Activated CD4-positive, alpha-beta memory T cell treated with anti-CD3 and anti-CD28 coated beads, Interleukin-2, amount 10 ng/mL, durations not matched to agents 7 days and 5 days (primary cell): ENCODE measurements at places on chromosomes 12 and 14.

- no peak for DNase-seq
Observed at GRCh38 chr12:30811966-30812365, 57.2 kb upstream of the CAPRIN2 start.

DNA sequence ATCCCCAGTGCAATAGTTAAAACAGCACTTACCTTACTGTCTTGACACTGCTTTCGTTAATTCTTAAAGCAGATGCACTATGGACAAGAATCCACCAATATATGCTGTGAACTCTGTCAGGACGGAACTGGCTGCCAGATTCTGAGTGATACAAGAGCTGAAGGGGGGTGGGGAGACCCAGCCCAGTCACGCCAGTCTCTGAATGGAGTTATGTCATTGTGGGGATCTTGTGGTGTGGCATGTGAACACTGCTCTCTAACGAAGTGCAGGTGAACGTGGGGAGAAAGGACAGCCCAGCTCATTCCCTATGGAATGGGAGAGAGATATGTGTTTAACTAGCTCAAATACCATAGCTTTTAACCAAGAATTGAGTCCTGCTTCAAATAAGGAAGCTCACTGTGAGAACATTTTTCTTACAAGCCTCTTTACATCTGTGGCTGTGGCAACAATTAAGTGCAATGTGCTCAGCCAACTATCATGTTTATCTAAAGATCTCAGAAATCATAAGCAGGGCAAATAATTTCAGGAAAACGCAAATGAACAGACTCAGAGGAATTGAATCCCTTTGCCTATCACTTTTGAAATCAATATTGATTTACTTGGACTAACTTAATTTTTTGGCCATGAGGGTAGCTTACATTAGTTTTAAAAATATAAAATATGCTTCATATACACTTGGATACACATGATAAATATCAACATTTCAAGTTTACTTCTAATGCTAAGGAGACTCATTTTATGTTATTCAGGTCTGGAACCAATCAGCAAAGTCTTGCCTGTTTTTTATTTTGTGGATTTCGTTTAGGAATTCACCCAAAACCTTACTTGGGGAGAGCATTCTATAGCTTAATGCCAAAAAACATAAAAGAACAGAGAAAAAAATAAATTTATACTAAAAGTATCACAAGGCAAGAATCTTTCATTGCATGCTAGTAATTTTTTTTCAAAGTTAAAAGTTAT, at the start of gene LUM:
Gene LUM, minus strand, starts transcription at position 129 of the 960 bp plus-strand sequence. CDS start 2,515 bp downstream, outside the sequence.
- no peak for DNase-seq

- no peak for DNase-seq
Observed at GRCh38 chr12:130121226-130122000, 40.9 kb upstream of the FZD10 start.

DNA sequence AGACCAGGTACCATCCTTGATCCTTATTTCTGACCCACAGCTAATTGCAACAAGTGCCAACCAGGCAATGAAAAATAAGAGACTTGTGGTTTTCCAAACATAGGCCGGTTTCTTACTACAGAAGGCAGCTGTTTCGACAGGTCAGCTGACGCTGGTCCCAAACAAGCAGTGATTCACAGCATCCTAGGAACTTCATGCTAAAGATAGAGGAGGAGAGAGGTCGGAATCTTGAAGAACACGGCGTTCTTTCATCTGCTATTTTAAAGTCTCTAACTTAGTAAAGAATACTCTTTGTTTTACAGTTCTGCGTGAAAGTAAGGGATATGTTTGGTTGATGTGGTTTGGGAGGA, 28.1 kb upstream of the ADGRD1 start:
- DNase-seq, result no peak

GRCh38 chr12:32181498-32182175, 75.0 kb downstream of the BICD1 start:
- no peak for DNase-seq

GRCh38 chr14:75428230-75429104, 645 bp downstream of the JDP2 start:
- peak; percentile 26 for DNase-seq

DNA sequence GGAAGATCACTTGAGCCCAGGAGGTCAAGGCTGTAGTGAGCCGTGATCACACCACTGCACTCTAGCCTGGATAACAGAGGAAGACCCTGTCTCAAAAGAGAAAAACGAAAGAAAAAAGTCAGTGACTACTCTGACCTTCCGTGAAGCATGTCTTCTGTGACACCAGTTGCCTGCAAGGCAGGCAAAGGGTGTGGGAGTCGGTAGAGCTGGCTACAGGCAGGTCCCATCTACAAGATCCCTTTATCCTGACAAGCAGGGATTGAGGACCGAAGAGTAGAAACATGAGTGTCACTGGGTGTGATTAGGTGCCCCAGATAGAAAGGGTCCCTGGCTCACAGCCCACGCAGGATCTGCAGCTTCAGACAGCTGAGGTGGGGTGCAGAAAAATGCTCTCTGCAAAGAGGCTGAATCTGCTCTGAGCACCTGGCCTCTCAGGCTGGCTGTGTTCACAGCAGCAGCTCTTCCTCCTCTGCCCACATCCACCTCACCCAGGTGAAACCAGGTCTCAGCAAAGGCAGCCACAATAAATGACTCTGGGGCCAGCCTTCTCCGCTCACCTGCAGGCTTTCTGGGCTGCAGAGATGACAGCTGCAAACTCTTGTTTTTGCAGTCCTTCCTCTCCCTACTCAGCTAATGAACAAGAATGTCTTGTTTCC, 28.6 kb upstream of the HSP90B1 start:
- peak; percentile 26 for DNase-seq

DNA sequence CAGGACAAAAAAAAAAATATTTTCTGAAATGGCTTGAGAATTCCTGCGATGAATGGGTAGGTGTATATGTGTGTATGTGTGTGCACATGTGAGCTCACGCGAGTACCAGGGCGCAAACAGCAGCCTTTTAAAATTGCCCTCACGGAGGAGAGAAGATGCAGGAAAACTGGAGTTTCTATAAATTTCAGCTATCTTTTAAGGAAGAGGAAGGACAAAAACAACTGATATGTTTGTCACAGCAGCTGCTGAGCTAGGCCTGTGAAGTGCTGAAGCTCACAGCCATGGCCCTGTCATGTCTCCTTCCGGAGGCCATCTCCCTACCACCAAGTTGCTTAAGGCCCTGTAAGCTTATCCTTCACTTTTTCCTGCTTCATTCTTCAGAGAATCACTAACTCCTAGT, 40.8 kb downstream of the DUSP16 start:
- no peak for DNase-seq

GRCh38 chr12:22412581-22412980, 78.1 kb upstream of the ST8SIA1 start:
- DNase-seq, result no peak

- DNase-seq, result no peak
Observed at GRCh38 chr12:65313719-65314317, 35.3 kb downstream of the MSRB3 start.

- DNase-seq, result no peak
Observed at GRCh38 chr14:96576937-96577336, 74.8 kb downstream of the PAPOLA start.

DNA sequence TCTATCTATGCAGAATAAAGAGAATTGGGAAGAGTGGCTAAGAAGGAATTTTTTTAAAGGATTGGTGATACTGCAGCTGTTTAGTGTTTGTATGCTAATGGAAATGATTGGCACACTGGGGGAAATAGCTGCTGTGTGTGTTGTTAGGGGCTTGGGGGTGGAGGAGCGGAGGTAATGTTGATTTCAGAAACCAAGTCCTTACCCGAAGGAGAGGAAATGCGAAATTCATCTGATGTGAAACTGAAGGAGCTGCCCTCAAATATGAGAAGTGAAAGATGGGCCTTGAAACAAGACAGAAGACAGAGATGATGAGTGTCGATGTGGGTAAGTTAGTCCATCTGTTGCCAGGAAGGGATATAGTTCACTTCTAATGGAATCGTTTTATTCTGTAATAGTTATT, 21.2 kb upstream of the RNASE12 start:
- no peak for DNase-seq

- no peak for DNase-seq
Observed at GRCh38 chr12:24679126-24679525, 269.8 kb downstream of the BCAT1 start.

- no peak for DNase-seq
Observed at GRCh38 chr14:52951681-52952554, 1.1 kb upstream of the FERMT2 start.

DNA sequence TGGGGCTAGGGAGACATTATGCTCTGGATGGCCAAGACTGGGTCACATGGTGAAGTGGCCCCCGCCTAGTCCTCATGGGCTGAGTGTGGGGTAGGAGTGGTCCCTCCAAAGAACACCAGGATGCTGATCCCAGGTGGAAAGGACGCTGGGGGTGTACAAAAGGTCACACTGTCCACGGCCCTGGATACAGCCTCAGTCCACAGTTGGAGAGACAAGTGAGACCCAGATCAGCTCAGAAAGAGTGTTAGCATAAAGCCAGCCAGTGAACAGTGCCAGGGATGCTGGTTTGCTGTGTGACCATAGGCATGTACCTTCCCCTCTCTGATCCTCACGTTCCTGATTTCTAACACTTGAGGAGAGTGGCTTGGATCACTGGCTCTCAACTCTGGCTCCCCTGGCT, 13.4 kb upstream of the OAS2 start:
- DNase-seq, result no peak

DNA sequence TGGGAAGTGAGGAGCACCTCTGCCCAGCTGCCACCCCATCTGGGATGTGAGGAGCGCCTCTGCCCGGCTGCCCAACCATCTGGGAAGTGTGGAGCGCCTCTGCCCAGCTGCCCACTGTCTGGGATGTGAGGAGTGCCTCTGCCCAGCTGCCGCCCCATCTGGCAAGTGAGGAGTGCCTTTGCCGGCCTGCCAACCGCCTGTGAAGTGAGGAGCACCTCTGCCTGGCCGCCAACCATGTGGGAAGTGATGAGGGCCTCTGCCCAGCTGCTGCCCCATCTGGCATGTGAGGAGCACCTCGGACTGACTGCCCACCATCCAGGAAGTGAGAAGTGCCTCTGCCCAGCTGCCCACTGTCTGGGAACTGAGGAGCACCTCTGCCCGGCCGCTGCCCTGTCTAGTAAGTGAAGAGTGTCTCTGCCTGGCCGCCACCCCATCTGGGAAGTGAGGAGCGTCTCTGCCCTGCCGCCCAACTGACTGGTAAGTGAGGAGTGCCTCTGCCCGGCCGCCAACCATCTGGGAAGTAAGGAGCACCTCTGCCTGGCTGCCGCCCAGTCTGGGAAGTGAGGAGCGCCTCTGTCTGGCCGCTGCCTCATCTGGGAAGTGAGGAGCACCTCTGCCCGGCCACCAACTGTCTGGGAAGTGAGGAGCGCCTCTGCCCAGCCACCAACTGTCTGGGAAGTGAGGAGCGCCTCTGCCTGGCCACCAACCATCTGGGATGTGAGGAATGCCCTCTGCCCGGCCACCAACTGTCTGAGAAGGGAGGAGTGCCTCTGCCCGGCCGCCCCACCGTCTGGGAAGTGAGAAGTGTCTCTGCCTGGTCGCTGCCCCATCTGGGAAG, 22.6 kb downstream of the FAR2 start:
- no peak for DNase-seq

- no peak for DNase-seq
Observed at GRCh38 chr12:103540319-103540718, 44.6 kb upstream of the C12orf42 start.

DNA sequence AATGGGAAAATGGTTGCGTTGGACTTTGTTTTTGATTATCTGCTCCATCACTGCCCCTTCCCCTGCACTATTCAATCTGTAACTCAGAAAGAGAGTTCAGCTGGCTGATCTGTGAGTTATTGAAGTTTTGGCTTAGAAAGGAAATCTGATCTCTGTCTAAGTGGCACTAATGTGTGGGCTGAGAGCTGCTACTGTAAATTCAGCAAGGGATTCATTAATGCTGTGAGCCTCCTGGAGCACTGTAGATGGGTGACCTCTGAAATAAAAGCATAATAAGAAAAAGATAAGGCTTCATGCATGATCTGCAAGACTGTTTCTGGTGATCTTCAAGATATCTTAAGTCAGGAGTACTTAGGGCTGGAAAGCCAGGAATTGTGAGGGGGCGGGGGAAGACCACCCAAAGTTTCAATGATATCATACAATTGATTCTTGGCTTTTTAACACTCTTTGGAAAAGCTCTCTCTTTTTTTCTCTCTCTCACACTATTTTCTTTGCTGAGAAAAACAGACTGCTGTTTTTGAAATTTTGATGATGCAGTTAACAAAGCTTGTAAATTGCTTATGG, 101.1 kb downstream of the C12orf75 start:
- DNase-seq, result no peak

GRCh38 chr12:49388682-49389386, 21.6 kb downstream of the SPATS2 start:
- peak; percentile 70 for DNase-seq

DNA sequence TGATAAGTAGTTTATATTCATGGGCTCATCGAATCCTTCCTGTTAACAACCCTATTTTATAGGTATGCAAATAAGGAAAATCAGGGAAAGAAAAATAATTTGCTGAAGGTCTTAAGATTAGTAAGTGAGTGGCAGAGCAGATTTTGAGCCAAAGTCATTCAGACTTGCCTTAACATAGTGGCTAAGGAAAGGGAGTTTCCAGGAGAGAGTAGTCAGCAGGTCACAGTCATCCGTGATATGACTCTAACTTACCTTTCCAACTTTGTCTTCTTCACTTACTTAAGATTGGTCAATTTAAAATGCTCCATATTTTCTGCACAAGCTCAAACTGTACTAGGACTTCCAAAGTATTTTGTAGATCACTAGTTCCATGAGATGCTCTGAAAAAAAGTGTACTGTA, 46.6 kb downstream of the AKAP6 start:
- DNase-seq, result no peak

DNA sequence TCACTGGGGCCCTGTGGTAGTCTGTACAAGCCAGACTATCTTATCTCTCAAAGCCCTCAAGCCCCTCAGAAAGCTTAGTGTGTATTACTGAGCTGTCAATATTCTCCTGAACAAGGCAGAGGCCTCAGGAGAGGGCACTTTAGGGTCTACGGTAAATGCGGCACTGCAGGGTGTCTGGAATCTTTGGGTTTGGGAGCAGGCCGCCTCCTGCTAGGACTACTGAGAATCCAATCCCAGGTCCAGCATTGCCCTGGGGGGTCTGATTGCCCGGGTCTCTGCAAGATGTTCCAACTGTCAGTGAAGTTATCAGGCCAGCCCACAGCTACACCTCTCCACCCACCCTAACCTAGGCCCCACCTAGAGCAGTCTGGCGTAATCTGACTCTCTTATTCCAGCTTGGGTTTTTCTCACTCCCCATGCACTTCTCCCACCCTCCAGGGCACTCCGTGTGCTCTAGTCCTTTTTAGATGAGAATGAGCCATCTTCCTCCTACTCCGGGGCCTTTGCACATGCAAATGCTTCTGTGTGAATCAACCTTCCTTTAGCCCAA, 4.3 kb upstream of the ZFP36L1 start:
- DNase-seq, result no peak

GRCh38 chr12:27009881-27010301, 4.3 kb downstream of the TM7SF3 start:
- no peak for DNase-seq

DNA sequence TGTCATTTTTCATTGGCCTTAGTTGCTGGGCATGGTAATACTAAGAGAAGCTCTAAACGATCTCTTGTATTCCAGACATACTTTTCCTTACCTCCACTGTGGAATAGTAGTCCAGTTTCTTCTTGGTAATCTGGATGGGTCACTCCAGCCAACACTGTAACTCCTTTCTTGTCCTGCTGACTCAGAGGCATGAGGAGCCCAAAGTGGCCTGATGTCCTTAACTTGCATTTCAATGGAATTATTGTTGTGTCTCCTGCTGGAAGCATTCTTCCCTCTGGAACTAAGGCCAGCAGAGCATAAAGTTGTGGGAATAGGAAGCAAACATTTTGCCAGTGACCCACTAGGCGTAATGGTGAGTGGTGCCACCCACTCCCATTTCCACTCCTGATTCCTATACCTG, 33.1 kb downstream of the DAAM1 start:
- DNase-seq, result no peak

GRCh38 chr12:109915171-109916040, 15.3 kb downstream of the TCHP start:
- DNase-seq, result no peak
